A673 (cell line): ENCODE measurements at places on chromosomes 16 and 17. TPM values are rescaled to one million over a fixed set of nuclear protein-coding genes. Genes with fewer than 3 reads are reported as not detected.
A peak's percentile ranks its signal among the peaks of the same experiment; 100 is the strongest.

GRCh38 chr17:77909236-77909635 lies 49.3 kb upstream of the TNRC6C start:
- DNase-seq: no peak

The MSLN gene
- not detected in 2 replicates for total RNA-seq

GRCh38 chr16:81711657-81712319 lies 67.3 kb upstream of the PLCG2 start:
- peak; percentile 87 for DNase-seq

The CLEC19A gene
- total RNA-seq: not detected in 2 replicates

The DOC2A gene
- 3.2 and 5.4 TPM in 2 replicates for total RNA-seq

DNA sequence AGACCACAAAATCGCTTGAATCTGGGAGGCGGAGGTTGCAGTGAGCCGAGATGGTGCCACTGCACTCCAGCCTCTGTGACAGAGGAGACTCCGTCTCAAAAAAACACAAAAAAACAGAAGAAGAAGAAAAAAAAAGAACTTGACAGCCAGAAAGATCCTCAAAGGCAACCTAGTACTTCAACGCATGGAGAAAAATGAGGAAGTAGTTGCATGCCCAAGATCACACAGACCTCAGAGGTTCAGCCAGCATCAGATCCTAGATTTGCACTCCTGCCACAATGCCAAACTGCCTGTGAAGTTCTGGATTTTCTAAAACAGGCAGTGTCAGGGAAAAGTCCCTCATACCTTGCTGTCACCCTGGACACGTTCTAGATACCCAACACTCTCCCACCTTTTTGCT lies 1.5 kb downstream of the ATPAF2 start:
- no peak for DNase-seq

GRCh38 chr16:64364894-64365293 lies 757.0 kb downstream of the CDH11 start:
- no peak for DNase-seq

The METTL2A gene
- total RNA-seq: 43.8 and 44.9 TPM in 2 replicates

- peak; percentile 37 for DNase-seq
Observed at GRCh38 chr17:64262198-64262999, 661 bp downstream of the TEX2 start.

GRCh38 chr17:1471490-1471889 lies 15.5 kb upstream of the CRK start:
- no peak for DNase-seq

DNA sequence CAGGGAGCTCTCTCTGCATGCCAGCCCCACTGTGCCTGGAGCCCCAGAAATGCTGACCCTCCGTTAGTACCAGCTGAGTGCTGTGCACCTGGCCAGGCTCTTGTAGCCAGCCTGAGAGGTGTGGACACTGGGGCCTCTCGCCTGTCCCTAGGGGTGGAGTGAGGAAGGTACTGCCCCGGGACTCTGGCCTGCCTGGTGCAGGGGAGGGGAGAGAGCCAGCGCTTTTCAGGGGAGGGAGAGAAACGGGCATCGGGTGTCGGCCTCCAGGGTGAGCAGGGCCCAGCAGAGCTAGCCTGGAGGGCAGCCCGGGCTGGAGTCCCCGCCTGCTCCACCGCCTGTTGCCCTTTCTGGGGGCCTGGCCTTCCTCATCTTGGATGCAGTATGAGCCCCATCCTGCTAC lies 13.1 kb downstream of the MAP2K3 start:
- no peak for DNase-seq

The KCNG4 gene
- not detected in 2 replicates for total RNA-seq

DNA sequence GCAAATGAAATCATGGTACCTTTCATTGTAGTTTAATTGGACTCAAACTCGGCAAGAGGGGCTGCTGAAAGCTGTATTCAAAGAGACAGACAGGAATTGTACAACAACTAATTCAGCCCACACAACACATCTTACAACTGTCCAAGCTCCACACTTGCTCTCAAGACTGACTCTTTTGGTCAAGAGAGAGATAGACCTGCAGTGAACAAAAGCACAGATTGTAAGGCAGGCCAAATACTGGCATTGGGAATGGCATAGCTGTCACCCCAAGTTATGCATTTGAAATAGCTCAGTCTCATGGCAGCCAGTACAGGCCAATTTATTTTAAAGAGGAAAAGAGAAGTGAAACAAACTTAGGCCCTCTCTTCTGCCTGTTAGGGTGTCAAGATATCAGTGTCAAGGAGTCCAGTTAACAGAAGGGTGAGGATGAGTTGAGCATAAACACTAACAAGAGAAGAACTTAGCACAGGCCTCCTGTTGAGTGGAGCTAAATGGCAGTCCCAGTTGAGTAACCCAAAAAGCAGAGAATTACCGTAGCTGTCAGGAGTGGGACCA lies 215.7 kb downstream of the IRX3 start:
- DNase-seq: no peak

The CACNB1 gene
- total RNA-seq: 8.0 and 10.4 TPM in 2 replicates

- DNase-seq: no peak
Observed at GRCh38 chr16:2591476-2592240, 53.8 kb downstream of the PDPK1 start.

The EVI2A gene
- total RNA-seq: not detected in 2 replicates

GRCh38 chr17:77403854-77404253 lies 263.1 kb downstream of the SEC14L1 start:
- DNase-seq: no peak

DNA sequence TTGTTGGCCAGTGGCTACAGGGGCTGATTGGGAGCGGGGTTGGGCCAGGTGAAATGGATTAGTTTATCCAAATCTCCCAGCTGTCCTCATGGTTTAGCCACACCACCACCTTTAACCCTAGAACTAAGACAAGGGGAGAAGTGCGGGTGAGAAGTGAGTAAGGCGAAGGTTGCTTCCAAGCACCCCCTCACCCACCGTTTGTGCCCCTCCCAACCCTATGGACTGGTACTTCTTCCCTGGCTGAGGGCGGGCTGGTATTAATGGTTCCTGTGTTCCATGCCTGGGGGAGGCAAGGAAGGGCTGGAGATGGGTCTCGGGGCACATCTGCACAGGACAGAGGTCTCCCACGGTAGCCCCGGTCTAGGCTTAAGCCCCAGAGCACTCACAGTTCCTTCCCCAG lies 25.1 kb downstream of the NT5M start:
- no peak for DNase-seq

DNA sequence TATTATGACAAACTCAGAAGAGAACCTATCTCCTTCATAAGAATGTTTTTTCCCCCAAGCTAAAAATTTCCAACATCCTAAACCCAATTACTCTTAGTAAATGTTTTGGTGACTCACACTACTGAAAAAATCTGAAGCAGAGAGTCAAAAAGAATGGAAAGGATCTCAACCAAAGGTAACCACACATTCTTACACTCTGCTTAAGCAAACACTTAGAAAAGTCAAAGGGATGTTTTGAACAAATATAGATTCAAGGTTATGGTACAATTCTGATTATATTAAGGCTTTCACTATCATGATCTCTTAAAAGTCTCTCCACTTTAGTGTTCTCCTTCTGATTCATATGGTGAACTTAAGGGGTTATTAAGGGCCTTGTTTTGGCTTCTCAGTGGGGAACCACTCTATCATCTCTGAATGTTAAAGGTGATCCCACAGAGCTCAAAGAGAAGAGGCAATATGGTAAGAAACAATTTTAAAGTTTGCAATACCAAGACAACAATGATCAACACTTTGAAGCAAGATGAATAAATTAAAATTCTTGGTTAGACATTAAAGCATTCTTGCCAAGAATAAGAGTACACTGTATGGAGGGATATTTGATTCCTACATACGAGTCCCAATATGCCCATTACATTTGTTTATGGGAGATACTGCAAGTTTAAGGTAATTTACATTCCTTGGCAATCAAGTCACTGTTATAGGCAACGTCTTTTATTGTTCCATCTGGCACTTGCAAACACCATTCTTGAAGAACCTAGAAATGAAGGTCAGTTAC lies 69.2 kb downstream of the CDC27 start:
- DNase-seq: no peak

DNA sequence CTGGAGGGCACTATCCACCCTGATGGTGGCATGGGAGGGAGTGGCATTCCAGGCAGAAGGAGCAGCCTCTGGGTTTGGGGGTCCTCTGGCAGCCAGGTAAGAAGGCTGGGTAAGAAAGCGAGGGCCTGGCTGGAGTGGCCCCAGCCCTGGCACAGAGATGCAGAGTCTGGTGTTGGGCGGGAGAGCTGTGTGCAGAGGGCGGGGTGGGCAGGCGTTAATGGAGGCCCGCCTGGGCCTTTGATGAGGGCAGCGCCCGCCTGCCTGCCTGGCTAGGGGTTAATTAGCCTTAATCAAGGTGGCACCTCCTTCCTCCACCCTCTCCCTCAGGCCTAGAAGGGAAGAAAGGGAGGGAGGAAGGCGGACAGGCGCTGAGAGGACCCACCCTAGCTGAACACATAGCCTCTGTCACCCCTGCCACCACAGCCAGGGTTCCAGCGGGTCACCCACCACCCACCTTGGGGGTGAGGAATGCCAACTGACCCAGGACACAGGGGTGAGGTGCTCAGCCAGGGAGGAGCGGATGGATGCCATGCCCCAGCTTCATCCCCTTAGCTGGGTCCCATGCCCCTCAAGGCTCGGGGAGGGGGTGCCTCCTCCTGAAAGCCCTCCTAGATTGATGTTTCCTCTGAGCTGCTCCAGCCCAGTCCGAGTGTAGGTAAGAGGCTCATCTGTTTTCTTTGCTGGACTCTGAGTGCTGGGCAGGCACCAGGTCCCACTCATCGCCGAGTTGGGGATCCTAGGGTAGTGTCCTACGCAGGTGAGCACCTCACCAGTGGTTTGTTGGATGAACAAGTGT lies 13.4 kb upstream of the FAM83G start:
- no peak for DNase-seq

- DNase-seq: no peak
Observed at GRCh38 chr16:85360323-85361277, 248.3 kb upstream of the CIBAR2 start.

The PDK2 gene
- 20.4 and 31.6 TPM in 2 replicates for total RNA-seq

GRCh38 chr16:55437625-55438024 lies 41.4 kb upstream of the MMP2 start:
- no peak for DNase-seq

The SLFN14 gene
- not detected in 2 replicates for total RNA-seq

The NPIPB6 gene
- 1.6 and 2.6 TPM in 2 replicates for total RNA-seq

- no peak for DNase-seq
Observed at GRCh38 chr16:53123747-53124146, 69.0 kb downstream of the CHD9 start.

DNA sequence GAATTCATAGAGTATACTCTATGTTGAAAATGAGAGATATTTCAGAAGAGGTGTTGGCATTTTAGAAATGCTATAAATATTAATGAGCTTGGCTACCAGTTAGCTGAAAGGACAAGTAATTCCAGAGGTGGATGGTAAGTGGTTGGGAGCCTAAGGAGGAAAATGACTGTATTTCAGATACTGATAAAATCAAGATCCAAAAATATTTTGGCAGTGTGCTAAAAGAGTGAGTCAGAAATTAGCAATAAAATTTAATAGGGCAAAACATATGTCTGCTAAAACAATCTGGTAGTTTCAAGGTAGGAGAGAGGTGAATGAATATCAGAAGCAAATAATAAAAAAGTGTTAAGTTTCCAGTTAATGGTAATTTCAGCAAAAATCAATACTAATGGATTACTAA lies 1287.9 kb downstream of the CDH8 start:
- DNase-seq: no peak

- DNase-seq: peak; percentile 37
Observed at GRCh38 chr16:56643080-56643778, 4.8 kb downstream of the MT1A start.

- DNase-seq: no peak
Observed at GRCh38 chr16:3358871-3359270, 3.2 kb downstream of the OR2C1 start.

- no peak for DNase-seq
Observed at GRCh38 chr17:5797447-5798050, 213.2 kb upstream of the NLRP1 start.

The MT1M gene
- 0.49 TPM in 1 of 2 replicates, not detected in the other for total RNA-seq

The AARSD1 gene
- 32.9 and 36.0 TPM in 2 replicates for total RNA-seq

- no peak for DNase-seq
Observed at GRCh38 chr17:8695916-8696415, 48.7 kb downstream of the CCDC42 start.

DNA sequence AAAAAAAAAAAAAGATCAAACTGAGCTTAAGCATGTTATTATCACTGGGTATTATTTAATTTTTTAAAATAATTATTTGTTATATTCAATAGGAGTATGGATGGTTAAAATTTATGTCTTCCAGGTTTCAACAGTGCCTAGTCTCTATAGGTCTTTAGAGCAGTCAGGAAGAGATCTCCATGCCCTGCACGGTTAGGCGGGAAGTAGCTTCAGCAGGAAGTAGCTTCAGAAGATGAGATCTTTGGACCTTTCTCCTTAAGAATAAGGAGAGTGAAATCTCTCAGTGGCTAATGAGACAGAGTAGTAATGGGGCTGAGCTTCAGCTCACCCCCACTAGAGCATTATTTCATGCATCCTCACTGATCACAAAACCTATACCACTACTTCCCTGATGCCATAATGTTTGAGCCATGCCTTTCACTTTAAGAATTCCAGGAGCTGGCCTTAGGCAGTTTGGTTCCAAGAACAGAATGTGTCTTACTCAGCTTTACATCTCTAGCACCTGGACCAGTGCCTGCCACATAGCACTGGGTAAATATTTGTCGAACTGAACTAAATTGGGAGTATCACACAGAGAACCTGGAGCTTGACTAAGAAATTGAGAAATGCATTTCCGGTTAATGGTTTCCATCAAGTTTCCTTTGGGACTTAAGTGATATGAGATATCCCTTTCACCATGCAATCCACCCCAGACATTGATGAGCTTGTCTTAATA lies 43.5 kb downstream of the SCPEP1 start:
- no peak for DNase-seq

DNA sequence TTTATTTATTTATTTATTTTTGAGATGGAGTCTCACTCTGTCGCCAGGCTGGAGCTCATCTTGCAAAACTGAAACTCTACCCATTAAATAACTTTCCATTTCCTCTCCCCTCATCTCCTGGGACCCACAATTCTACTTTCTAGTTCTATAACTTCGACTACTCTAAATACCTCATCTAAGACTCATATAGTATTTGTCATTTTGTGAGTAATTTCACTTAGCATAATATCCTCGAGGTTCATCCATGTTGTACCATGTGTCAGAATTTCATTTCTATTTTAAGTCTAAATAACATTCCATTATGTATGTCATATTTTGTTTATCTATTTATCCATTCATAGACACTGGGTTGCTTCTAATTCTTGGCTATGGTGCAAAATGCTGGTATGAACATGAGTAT lies 5.1 kb upstream of the NT5M start:
- no peak for DNase-seq

The LDHD gene
- 0.39 TPM in 1 of 2 replicates, not detected in the other for total RNA-seq

GRCh38 chr16:84502581-84502980 lies 1.9 kb downstream of the MEAK7 start:
- DNase-seq: no peak

GRCh38 chr17:79018370-79018695 lies 5.6 kb upstream of the C1QTNF1 start:
- DNase-seq: no peak
